ENCODE measurements at places on chromosomes 6 and 20. TPM values are rescaled to one million over a fixed set of nuclear protein-coding genes. Genes with fewer than 3 reads are reported as not detected.

NEDD9 gene
- 4.0 TPM for total RNA-seq

C2 gene
- not detected for total RNA-seq

FILIP1 gene
- 0.88 TPM for total RNA-seq

FAM83C gene
- total RNA-seq = not detected

SLC52A3 gene
- not detected for total RNA-seq

MDFI gene
- 0.72 TPM for total RNA-seq

BIRC7 gene
- 0.14 TPM for total RNA-seq

DNA sequence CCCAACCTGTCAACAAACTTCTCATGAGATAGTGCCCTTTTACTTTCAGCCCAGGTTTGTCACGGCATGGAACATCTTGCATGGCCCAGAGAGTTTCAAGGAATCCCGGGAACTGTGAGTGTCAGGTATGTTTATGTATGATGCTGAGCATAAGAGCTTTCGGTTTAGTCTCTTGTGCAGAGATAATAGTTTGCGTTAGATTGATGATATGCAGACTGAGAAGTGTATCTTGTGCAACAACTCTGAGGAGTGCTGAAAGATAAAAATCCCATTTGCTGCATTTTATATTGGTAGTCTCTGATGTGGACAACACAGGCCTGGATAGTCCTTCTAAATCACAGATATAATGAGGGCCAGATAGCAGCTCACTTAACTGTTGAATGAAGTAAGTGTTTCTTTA, 99.0 kb downstream of the TBX18 start:
- DNase-seq = no peak

GRCh38 chr6:134115715-134116074, 63.3 kb upstream of the SLC2A12 start:
- DNase-seq = no peak

- no peak for DNase-seq
These were observed 1.4 kb downstream of the CTSZ start for GRCh38 chr20:59005523-59006166.

- DNase-seq = peak; percentile 3
These were observed 533.3 kb downstream of the HACE1 start for GRCh38 chr6:104326173-104327001.

DNA sequence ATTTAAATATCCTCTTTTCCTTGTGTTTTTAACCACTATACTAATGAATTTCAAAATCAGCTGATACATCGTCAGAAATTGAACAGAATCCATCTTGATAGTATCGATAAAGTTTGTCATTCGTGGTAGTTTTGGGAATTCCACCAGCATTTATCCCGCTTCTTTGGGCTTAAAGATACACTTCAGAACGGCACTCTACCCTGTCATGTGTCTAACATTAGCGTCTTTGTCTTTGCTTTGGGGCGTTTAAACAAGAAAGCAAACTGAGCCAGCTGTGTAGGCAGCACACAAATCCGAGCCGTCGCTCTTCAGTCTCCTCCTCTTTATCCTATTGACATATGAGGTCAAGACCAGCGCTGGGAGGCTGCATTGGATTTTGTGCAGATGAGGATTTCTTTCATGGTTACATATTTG, 27.5 kb upstream of the NHSL1 start:
- no peak for DNase-seq

DNA sequence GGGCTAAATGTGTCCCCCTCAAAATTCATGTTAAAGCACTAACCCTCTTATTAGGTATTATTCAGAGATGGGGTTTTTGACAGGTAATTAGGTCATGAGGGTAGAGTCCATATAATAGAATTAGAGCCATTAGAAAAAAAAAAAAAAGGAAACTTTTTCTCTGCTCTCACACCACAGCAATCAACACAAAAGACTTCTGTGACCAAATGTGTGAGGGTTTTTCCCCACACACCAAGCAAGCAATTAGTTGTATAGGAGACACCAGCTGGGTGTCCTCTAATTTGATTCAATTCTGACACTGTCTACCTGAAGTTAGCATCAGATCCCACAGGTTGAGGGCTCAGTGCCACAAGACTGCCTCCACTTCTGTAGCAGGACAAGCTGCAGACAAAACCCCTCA, 64.6 kb upstream of the GMDS start:
- DNase-seq = no peak

DNA sequence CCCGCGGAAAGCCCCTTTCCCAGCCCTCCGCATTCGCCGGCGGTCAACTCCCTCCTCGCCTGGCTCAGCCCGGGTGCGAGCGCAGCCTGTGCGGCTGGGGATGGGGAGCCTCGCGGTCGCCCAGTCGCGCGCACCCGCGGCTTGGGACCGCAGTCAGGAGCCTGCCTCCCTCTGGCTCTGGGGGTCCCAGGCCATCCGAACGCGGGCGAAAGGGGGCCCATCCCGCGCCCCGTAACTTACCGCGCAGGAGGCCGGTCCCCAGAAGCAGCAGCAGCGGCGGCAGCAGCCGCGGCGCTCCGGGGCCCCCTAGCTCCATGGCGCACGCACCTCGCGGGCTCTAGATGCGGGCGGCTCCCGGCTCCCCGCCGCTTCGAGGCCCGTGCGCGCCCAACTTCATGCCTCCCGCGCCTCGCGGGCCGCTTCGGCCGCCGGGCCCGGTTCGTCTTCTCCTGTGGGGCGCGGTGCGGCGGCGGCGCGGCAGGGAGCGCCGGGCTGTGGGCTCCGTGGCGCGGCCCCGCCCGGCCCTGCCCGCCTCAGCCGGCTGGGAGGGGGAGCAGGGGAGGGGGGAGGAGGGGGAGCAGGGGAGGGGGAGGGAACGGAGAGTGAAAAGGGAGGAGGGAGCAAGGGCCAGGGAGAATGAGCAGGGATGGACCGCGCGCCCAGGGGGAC, at the start of gene CHRNA4:
Gene CHRNA4 (minus strand): TSS at position 500 of the 669 bp plus-strand sequence. CDS start 184 bp downstream, at position 316.
- no peak for DNase-seq

DNA sequence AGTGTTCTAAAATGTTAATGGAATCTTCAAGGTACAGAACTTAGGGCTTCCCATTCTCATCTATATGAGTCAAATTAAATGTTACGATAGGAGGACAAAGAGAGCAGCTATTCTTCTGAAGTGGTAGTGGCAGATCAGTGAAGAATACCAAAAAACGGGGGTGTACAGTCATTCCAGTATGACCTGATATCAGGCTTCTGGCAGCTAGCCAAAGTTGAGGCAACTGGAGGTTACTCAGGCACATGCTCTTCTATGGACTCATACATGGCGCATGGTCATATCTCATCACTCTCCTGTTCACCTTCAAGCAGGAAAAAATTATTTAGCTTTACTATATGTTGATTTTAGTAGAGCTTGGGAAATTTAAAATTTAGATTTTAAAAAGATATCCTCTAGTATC, 1608.8 kb downstream of the GRIK2 start:
- no peak for DNase-seq

DNA sequence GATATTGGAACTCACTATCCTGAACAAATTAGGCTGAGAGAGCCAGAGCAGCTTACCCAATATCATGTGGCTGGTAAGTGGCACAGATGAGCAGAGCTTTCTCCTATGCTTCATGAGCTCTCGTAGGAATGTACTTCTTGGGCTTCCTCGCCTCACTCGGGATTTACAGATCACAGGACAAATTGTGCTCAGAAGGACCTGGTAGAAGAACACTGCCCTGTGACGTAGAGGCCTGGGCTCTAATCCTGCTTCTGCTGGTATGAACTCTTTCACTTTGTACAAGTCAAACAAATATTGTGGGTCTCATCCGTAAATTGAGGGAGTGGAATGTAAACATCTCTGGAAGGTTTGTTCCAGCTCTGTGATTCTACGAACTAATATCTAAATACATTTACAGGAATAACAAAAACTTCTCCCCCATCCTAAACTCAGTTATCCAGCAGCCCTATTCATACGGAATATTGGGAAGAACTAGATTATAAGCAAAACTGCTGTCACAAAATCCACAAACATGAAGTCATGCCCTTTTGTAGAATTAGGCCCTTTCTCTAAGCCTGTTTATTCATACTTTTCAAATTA, 187.6 kb downstream of the CLIC5 start:
- DNase-seq = peak; percentile 75

- DNase-seq = no peak
These were observed 9.3 kb upstream of the RNGTT start for GRCh38 chr6:88972504-88973423.

DNA sequence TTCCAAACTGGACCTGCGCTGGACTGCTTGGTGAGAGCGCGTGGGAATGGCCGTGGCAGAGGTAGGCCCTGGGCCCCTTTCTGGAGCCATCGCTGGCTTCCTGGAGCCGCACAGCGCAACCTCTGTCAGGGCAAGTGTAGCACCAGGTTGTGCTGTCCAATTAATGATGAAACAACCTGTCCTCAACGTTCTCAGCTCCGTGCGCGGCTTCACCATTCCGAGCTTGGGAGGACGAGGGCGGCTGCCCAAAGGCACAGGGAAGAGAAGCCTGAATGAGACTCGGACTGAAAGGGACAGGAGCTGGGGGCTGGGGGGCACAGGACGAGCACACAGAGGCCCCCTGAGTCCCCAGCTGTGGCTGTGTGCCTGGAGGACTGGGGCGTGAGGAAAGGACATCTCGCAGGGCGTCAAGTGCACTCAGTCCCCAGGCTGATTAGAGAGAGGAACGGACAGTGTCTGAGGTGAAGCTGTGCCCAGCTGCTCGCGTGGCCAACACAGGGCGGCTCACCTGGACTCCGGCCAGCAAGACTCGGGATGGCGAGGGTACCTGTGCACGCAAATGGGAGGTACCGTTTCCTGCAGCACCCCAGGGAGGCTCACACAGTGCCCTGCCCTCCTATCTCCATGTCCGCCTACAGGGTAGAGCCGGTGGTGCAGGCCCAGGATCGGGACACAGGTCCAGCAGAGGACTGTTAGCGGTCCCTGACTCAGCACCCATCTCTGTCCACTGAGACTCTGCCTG, 403.3 kb downstream of the TAF4 start:
- no peak for DNase-seq

DNA sequence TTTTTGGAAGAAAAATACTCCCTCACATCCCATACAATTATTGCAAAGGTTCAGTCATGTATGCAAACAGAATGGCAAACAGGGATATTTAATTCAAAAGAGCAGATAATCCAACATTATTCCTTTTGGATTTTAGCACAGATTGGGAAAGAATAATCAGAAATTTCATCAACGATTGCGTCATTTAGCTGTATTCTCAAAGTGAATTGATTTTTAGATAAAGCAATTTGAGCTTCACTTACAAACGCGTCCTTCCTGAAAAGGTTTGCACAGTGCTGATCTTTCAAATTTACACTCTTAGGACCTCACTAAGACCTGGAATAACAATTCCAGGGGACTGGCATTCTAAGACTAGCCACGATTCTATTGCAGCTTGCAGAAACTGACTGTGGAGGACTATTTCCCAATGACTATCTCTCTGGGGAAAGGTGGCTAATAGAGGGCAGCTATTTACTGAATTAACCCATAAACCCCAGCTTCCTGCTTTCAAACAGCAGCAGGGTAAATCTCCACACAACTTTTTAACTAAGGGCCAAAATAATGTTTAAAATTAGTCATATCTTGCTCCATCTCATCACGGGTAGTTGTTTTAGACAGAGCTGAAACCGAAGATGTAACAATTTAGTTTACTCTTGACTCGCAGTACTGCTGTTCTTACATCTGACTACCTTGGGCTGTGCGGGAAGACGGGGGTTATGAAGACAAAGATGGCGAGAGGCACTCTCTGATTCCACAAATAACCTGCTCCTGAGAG, 131.2 kb upstream of the FAM184A start:
- no peak for DNase-seq

- no peak for DNase-seq
These were observed 313.0 kb upstream of the AGPAT4 start for GRCh38 chr6:161586887-161587286.

GRCh38 chr20:5528261-5528660, 211.5 kb upstream of the PROKR2 start:
- no peak for DNase-seq

DNA sequence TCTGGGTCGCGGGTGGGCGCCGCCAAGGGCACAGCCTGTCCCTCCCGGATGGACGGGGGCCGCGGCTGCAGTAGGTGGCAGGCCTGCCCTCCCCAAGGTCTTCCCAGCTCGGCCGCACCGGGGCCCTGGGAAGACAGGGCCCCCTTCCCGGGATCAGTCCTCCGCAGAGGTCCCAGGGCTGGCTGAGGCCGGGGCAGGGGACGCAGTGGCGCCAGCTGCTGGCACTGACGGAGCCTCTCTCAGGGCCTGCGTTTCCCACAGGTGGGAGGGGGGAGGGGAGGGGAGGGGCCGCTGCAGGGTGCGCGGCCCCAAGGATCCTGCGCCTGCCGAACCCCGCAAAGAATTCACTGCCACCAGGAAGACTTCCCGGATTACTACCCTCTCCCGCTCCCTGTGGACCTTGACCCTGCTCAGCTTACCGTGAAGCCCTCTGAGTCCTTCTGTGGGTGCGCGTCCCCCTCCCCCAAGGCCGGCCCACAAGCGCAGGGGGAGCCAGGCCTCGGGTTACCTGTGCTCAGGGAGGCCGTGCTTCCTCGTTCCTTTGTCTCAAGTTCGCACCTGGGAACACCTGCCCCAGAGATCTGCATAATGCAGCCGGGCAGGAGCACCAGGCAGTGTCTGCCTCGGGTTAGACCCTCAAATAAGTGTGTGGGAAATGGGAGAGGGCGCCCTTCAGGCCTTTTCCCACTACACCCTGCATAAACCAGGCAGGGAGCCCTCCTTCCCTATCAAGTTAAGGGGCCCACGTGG, 5.1 kb downstream of the LZTS3 start:
- DNase-seq = no peak

DNA sequence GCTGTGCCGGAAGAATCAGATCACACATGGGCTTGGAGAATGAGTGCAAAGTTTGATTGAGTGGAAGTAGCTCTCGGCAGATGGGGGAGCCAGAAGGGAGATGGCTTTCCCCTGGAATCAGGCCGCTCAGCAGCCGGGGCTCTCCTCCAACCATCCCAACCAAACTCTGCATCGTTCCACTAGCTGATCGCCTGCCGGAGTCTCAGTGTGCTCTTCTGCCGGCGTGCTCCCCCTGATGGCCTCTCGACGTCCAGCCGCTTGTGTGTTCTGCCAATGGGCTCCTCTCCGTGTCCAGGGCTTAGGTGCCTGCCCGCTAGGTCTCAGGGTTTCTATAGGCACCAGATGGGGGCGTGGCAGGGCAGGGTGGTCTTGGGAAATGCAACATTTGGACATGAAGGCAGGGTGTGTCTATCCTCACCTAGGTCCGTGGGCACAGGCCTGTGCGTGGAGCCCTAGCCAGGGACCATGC, 4.9 kb upstream of the BIRC7 start:
- DNase-seq = no peak

All from H4 (cell line).